ENCODE measurements at places on chromosomes 7 and 10.

GRCh38 chr7:16776053-16776452, 22.5 kb downstream of the TSPAN13 start:
- DNase-seq = no peak

- no peak for DNase-seq
Measured at GRCh38 chr7:32588657-32589056, 93.4 kb downstream of the AVL9 start.

DNA sequence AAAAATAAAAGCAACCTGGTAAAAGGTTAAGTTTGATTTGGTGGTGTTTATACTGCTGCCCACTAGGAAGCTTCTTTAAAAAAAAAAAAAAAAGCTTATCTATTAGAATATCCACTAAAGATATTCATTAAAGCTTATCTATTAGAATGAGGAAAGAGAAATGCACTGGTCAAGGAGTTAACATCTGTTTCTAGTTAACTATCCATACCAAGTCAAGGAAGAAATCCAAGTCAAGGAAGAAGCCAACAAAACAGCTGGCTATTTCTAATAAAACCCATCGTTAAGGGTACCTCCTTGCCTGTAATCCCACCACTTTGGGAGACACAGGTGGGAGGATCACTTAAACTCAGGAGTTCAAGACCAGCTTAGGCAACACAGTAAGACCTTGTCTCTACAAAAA, 82.6 kb downstream of the JMJD1C start:
- no peak for DNase-seq

DNA sequence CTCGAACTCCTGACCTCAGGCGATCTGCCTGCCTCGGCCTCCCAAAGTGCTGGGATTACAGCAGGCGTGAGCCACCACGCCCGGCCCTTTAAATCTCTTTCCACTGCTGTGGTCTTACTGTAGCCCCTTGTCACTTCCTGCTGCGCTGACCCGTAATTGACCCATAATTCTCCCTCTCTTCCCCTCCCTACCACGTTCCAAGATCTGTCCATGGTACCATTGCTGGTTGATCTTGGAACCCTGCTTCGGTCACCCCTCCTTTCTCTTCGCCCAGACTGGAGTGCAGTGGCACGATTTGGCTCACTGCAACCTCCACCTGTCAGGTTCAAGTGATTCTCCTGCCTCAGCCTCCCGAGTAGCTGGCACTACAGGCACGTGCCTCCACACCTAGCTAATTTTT, 6.5 kb downstream of the POR start:
- no peak for DNase-seq

DNA sequence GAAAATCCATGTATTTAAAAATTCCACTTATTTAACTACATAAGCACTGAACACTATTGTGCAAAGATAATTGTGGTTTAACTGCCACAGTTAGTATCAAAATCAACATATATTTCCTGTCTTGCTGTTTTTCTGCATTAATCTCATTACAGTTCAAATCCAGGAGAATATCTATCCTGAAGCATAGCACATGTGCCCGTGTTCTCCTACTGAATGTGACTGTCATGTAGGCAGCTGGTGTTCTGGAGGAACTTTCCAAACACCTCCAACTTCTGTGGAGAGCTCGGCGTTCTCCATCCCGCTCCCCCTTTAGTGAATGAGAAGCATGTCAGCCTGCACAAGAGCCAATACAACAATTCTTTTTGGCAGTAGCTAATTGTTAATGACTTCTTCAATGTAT, 76.4 kb upstream of the IKZF1 start:
- no peak for DNase-seq

GRCh38 chr10:42875798-42876341, 93.3 kb downstream of the BMS1 start:
- DNase-seq = no peak
